ENCODE measurements at places on chromosomes 1 and 21.

DNA sequence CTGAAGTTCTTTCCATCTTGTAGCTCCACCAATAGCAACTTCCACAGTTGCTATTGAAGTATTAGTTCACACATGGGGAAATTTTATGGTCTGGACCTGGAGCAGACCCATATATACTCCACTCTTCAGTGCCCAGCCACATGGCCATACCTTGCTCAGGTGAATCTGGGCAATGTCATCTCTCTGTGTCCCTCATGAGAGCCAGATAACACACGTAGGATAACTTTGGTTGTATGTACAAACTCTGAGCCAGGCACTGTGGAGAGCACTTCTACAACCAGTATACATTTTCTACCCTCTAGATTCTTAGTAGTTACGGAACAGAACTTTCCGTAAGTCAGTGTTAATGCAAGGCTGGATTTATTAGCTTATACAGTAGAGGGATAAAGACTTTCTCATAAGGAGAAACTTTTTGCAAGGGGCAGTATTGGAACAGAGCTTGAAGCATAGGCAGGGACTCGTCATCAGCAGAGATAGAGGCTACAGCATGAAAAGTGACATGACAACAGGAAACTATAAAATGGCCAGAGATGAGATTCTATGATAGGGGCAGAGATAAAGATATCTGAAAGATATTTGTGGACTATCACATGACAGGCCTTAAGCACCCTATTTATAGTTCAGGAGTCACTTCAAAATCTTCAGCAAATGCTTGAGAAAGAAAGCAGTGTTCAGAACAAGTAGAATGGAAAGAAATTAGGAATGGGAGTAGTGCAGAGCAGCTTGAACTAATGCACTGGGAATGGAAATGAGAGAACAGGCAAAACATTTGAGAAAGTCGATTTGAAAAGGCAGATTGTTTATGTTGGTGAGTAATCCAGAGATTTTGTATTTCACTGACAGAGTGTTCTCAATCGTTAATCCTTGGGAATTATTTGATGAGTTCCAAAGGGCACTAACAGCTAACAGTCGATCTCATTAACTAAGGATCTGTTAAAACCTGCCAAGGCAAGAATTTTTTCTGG is 481.8 kb downstream of the USP25 start:
- DNase-seq: no peak

DNA sequence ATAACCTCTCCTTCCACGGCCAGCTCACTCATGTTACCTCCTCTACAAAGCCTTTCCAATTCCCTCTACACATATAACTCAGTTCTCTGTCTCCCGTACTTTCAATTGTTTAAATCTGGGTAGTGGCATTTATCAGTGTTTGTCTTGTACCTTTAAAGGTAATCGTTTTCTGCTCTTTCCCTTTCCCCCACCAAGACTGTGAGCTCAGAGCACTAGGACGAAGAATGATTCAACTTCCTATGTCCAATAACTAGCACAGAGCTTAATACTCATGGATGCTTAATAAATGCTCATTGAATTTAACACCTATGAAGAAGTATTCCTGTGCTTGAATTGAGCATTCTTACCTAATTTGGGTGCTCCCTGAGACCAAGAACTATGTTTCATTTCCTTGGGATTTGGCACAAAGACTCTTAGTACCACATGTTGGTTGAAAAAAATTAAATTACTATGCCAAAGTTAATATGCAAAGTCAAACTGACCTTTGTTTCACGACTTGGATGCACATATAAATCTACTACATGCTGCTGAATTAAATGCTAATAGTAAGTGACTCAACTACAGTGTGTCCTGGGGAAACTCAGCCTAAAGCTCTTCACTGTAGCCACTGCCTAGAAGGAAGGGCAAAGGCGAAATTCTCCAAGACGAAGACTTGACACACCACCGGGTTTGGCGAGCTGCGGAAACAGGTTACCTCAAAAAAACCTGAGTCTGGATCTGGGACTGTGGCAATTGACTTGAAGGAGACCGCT is 30.6 kb upstream of the C1orf185 start:
- no peak for DNase-seq

- DNase-seq: no peak
These were observed 11.7 kb downstream of the NR5A2 start for GRCh38 chr1:200038981-200039848.

DNA sequence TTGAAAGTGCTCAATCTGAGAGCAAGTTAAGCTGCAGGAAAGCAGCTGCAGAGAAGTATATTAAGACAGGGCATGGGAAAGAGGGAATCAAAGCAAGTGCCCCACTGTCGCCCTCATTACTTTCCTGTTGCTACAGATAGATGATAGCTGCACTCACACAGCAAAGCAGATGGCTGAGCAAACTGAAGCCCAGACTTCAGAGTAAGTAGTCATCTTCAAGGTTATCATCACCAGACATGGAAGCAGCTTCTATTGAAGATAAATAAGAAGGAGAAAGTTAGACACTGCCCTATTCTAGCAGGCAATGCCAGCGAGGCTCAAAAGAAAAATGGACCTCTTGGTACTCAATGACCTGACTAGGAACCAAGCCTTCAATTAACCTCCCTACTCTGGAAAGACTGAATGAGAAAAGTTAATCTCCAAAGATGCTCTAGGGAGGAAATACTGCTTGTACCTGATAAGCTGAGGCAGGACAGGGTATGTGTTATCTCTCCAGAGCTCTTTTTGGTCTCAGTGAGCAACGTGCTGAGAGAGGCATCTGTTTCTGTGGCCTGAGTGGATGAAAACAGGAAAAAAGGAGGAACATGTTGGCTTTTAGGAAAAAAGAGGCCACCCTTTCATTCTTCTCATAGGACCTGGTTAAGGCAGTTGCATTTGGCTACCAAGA is 11.1 kb upstream of the MRPL9 start:
- DNase-seq: no peak

GRCh38 chr1:168112673-168113305 is 23.9 kb downstream of the GPR161 start:
- DNase-seq: no peak

DNA sequence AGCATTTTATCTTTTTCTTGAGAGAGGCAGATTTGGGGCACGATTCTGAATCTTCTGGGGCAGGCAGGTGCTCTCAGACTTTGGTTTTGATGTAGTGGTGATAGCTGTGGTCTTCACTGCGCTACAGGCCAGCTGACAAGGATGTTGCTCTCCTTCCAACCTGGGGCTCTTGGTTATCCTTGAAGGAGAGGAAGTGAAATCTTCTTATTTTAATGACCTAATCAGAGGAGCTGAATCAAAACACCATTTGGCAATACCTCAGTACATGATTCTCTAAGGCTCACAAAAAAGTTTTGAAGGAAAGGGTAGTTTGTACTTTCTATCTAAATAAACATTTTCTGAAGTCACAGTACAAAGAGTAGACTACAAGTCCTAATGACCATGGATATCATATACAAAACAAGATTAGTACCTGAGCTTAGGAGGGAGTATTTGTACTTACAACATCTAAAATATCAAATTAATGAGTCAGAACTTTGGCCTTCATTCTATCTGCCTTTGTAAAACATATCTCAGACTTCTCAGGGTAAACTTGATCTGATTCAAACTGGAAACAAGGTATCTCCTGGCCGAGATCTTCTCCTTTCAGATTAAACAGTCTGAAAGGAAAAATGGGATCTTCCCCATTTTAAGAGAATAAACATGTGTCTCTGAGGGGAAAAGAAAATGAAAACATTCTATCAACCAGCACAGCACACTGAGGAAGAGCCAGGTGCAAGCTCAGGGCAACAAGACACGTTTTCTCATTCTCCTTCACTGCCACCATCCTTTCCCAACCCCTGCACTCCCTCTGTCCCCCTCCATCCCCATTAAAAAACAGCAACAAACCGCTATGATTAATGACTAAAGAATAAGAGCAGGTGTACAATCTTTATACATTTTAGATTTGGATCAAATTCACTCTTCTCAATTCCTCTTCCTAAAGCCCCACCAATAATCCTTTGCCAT is 69.2 kb downstream of the SH3GLB1 start:
- no peak for DNase-seq

DNA sequence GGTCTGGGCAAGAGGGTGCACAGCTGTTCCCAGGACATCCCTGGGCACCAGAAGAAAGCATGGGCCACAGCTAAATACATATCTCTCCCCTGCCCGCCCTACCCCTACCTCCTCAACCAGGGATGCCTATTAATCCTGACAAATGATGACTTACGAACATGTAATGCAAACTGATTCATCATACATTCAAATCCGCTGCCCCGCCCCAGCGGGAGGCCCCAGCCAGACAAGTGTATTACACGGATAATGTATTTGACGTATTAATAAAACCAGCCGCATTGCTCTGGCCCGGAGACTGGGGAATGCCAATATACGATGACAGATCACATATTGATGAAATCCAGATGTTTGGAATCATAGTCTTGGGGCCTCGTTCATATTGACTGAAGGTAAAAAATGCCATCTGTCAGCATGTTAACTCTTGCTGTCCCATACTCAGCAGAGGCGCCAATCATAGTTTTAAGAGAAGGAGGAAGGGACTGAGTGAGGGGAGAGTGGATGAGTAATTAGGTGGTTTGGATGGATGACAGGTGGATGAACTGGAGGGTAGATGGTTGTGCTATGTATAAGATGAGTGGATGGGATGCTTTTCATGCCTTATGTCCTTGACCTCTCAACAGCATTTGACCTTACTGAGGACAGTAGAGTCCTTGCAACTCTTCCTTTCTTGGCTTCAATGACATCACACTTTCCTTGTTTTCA is 68.2 kb downstream of the TMEM53 start:
- no peak for DNase-seq

GRCh38 chr1:198716051-198716450 is 77.2 kb downstream of the PTPRC start:
- no peak for DNase-seq

GRCh38 chr1:198523182-198523950 is 17.1 kb downstream of the ATP6V1G3 start:
- DNase-seq: no peak

GRCh38 chr1:7885513-7886404 is 32.9 kb upstream of the UTS2 start:
- DNase-seq: no peak

DNA sequence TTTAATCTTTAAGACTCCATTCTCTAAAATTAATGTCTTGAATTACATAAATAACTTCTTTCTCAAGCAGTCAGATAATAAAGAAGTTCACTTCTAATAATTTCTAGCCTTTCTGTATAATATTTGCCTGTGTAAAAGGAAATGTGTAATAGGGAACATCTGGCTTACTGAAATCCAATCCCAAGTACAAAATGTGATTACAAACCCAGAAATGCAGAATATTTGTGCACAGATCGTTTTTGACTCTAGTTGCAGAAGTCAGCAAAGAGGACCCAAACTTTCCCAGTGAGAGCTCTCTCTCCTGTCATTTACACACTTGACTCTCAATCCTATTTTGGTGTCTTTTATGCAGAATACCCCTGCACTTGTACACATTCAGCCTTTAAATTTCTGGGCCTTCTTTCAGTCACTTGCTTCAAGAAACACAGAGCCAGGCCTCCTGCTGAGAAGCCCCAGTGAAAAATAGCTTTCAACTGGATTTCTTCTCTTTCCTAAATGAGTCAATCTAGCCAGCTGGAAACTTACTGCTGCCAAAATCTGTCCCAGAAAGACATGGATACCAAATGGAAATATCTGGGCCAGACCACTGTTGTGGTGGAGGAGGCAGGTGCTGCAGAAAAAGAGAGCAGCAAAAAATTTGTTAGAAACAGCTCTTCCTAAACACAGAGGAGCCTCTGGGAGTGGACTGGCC is 68.5 kb upstream of the ADAM30 start:
- no peak for DNase-seq

DNA sequence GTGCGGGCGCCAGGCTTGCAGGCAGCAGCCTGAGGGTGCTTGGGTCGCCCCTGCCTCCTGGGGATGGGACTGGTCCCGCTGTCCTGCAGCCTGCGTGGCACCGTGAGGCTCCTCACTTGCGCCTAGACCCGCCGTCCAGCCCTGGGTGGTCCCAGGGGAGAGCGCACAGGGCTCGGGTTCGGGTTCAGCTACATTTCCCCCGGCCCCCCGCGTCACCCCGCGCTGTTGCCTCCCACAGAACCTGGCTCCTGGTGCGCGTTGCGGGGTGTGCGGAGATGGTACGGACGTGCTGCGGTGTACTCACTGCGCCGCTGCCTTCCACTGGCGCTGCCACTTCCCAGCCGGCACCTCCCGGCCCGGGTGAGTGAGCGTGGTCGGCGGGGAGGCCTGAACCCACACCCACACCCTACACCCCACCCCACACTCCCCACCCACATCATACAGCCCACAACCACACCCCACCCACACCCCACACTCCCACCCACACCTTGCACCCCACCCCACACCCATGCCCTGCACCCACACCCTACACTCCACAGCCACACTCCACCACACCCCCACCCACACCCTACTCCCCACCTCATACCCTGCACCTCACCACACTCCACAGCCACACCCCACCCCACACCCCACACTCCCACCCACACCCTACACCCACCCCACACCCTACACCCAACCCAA is 6.2 kb upstream of the PFKL start:
- no peak for DNase-seq

DNA sequence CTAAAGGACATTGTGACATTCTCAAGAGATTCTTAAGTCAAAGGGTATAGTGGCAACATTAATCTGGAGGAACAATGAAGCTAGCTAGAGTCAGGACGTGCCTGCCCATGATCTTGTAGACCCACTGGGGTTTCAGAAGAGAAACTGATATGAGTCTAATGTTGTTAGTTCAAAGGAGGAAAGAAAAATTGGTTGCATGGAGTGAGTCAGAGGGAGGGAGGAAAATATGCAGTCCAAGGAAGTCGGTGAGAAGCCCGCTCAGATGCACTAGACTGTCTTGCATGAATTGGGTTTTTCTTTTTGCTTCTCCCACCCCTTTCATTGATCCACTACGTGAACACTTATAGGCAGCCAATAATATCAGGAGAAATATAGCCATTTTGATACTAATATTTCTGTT is 53.8 kb upstream of the SYT14 start:
- no peak for DNase-seq

DNA sequence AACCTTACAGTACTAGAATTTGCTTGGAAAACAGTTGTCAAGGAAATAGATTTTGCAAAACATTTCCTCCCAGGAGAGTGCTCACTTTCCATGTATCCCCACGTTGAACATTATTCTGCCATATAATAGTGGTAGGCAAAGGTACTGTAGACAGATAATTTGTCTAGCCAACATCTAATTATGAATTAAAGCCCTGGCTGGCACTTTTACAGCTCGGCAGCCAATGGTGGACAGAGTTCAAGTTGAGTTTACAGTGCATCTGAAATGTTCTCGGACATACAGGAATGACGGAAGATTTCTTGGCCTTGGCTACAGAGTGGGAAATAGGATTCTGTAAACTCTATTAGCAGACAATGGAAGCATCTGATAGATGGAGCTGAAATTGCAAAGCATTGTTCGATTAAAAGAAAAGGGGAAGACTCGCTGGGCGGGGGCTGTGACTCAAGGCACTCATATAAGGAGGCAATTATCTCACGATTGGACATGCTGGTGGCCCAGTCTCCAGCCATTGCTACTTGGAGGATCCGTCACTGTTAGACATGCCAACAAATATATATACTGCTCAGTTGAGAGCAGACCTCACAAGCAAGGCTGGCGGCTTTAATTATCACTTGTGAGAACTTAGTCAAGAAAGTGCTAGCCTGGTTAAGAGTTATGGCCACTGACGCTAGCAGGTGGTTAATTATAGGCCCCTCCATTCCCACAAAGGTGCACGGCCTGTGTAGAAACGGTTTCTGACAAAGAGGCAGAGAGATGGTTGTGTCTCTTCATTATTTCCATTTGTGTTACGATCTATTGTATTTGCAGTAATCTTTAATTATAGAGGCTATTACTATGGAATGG is 48.0 kb downstream of the MAN1C1 start:
- no peak for DNase-seq

- no peak for DNase-seq
These were observed 16.6 kb upstream of the EDEM3 start for GRCh38 chr1:184771190-184771691.

- no peak for DNase-seq
These were observed 104.1 kb upstream of the TMPRSS2 start for GRCh38 chr21:41611966-41612606.

Data from tibial artery (tissue), 4 donors.